ENCODE measurements at places on chromosomes 11 and 22. TPM values are rescaled to one million over a fixed set of nuclear protein-coding genes. Genes with fewer than 3 reads are reported as not detected.

The CALCB gene
- total RNA-seq = not detected

The CRYBB1 gene
- 0.79 TPM for total RNA-seq

The GAL3ST1 gene
- 0.33 TPM for total RNA-seq

The MAJIN gene
- total RNA-seq = not detected

DNA sequence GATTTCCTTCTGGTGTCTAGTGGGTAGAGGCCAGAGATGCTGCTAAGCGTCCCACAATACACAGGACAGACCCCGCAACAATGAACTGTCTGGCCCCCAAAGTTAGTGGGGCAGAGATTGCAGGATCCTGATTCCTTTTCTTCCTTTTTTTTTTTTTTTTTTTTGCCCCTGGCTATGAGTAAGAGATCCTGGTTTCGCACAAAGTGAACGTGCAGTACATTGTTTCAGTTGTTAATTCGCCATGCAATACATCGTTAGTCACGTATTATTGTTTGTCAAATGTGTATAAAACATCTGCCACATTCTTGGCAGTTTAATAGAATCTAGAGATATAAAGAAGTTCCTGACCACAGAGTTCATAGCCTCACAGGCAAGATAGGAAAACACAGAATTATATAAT lies 20.2 kb downstream of the ST3GAL4 start:
- DNase-seq = no peak

DNA sequence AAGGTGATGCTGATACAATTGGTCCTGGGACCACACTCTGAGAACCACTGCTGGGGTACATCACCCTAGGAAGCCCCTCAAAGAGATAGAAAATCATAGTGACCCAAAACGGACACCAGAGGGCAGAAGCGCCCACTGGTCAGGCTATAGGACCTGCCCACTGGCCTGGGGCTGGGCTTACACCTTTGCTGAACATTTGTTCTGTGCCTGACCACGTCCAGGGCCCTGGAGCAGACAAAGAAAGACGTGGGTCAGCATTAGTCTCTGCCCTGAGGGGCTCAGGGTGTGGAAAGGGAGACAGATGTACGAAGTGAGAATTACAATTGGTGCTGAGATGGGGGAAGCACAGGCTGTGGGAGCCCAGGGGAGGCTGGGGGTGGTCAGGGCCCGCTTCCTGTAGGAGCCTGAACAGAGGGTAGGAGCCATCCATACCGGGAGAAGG lies 14.4 kb upstream of the SERPINH1 start:
- peak; percentile 86 for DNase-seq

- peak; percentile 56 for DNase-seq
Measured at GRCh38 chr11:76628408-76628947, 42.1 kb downstream of the LRRC32 start.

DNA sequence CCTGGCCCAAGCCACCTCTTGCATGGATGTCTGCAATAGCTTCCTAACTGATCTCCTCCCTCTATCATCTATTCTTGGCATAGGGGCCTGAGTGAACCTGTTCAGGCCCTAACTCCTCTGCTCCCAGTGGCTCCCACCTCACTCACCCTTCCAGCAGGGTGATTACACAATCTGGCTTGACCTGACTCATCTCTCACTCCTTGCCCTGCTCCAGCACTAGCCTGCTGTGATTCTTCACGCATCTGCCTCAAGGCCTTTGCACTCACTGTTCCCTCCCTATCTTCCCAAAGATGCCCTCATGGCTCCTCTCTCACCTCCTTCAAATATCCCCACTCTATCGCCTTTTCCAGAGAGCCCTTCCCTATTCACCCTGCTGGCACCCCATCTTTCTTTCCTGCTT lies 10.5 kb downstream of the SCN4B start:
- DNase-seq = no peak

DNA sequence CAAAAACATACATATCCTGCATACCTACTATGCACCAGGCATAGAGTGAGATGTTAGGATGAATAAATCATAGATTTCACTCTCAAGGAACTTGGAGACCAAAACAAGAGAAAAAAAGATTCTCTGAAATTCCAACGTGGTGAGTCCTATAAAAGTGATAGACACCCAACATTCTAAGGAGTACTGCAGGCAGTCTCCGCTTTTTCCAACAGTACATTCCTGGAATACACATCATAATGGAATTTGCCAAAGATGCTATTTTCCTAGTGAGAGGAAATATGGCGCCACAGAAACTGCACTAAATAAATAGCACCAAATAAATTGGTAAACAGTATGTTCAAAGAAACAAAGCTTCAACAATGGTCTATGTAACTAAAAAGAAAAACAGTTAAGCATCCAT lies 6.0 kb downstream of the TMEM123 start:
- DNase-seq = no peak

DNA sequence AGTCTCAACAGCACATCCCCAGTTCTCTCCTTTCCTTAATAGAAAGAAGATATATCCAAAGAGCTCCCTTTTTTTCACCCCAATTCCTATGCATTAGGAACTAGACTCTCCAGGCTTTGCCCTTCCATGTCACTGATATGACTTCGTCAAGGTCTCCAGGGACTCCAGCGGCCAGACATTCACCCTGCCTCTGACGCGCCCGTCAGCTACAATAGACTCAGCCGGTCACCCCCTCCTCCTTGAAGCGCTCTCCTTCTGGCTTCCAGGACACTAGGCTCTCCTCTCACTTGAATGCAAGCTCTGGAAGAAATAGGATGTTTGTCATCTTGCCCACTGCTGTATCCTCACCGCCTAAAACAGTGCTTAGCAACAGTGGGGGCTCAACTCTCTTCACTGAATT lies 14.9 kb upstream of the ELFN2 start:
- no peak for DNase-seq
